ENCODE measurements at places on chromosomes 1 and 21.

DNA sequence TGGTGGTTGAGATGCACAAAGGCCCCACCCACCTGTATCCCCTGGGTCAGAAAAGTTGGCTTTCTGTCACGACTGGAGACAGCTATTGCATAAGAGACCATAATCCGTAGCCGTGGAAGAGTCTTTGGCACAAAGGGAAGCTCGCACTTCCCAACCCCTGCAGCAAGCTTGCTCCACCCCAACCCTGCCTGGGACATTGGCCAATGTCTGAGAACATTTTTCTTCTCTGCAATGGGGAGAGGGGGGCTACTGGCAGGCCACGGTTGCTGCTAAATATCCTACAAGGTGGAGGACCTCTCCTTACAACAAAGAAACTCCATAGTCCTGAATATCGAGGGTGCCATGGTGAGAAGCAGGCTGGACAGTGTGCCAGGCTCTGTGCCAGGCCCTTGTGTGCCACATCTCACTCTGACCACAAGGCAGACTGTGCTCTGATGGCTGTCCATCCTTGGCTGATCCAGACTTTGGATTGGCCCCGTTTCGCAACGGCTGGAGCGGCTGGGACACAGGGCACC lies 104.1 kb downstream of the CSMD2 start:
- DNase-seq = peak; percentile 59

DNA sequence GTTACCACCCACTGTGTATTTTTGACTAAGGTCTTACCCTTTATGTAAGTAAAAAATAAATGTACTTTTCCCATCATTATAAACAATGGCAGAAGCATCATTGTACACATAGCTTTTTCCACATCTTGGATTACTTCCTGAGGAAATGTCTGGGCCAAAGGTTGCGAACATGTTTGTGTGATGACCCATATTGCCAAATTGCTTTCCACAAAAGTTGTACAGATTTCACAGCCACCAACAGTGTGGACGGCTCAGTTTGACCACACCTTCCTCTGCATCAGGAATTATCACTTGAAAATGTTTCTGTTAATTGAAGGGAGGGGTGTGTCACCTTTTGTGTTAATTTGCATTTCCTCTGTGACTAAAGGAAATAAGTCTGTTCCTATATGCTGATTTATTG lies 25.7 kb downstream of the AKNAD1 start:
- DNase-seq = no peak

DNA sequence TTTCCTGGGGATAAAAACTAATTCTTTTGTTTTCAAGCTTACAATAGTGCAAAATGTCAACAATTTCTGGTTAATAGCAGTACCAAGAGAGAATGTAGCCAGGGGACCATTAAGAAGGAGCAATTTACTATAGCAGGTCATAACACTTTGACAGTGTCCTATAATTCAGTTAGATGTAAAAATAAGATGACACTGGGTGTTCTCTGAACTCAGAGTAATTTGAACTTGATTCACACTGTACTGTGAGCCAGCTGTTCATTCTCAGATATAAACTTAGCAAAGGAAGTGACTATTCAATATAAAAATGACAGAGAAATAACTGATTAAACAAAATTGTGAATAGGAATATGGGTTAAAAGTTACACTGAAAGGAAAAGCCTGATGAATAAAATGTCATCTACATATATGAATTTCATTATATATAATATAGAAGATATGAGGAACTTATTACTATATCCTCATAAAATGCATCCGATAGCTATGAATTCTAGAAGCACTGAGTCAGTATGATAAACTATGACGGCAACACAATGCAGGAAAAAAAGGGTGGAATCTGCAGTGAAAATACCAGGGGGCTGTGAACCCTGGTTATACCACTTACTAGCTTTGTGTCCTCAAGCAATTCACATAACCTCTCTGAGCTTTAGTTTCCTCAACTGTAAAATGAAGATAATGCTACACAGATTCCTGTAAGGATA lies 135.9 kb downstream of the ACBD6 start:
- DNase-seq = no peak

DNA sequence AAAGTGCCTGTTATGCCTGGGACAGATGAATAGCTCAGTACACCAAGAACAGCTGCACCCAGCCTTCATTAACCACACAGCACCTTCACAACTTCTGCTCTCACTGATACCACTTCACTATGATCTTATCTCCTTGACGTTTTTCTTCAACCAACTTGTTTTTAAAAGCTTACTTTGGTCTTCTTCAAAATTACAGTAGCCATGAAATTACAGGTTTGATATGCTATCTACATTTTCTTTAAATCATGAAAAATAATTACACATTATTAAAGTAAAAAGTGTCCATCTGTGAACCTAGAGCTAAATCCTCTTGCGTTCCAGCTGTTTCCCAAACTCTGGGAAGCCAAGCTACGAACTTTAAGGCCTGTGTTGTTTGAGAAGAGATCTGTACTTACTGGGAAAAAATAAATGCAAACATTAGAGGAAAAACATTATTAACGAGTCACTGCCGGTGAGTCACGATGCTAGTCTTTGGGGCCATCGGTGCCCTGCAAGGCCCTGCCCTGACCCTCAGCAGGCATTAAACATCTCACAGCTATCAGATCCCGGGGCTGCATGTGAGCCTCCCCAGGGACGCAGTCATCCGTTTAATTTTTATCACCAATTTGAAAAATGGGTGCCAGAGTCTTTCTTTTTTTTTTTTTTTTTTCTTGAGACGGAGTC lies 56.3 kb upstream of the GPR153 start:
- no peak for DNase-seq

DNA sequence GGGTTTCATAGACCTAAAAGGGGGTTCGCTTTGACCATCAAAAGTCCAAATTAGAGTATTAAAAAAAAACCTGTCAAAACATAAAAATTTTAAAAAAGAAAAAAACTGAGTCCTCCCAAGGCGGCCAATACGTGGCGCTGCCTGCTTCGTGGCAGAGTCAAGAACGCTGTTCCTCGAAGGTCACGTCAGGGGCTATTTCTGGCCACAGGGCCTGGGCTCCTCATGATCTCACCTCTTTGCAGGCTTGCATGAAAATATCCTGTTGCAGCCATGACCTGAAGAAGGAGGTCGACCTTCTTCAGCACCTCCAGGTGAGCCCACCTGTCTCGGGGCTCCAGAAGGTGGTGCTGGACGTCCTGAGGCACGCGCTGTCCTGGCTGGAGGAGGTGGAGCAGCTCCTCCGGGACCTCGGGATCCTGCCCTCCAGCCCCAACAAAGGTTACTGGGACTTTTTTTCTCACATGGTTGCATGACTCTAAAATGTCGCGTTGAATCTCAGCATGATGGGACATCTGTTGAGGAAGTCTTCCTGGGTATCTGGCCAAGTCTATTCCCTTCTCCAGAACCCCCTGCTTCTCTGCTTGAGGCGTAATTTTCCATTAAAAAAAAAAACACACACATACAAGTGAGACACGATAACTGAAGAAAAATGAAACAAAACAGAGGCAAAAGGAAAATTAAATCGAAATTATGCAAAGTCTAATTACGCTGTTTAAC lies 80.4 kb upstream of the EFHD2 start:
- no peak for DNase-seq

- no peak for DNase-seq
These were observed 20.5 kb downstream of the PDPN start for GRCh38 chr1:13604176-13604575.

DNA sequence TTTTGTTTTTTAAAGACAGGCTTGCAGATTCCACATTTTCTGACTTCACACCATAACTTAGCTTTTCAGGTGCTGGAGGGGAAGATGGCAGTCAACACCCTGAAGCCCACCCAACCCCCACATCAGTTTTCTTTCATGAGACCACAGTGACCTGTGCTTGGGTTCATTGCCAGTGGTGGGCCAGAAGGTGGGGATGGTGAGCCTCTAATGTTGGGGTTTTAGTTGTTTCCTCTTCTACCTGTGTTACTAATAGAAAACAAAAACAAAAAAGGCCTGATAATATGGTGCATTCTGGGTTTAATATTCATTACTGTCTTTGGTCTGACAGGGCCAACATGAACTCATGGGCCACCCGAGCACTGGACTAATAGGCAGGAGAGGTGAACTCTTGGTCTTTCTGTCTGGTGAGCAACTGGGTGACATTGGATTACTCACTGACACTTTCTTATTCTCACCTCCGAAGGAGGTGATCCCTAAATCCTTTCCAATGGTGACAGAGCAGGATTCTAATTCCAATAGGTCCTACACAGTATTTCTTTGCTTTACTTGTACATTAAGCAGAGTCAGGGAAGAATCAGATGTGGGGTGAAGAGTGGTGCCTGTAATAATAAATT lies 132.8 kb downstream of the CLIC6 start:
- DNase-seq = no peak

GRCh38 chr1:63911049-63911448 lies 137.2 kb downstream of the ROR1 start:
- DNase-seq = no peak

DNA sequence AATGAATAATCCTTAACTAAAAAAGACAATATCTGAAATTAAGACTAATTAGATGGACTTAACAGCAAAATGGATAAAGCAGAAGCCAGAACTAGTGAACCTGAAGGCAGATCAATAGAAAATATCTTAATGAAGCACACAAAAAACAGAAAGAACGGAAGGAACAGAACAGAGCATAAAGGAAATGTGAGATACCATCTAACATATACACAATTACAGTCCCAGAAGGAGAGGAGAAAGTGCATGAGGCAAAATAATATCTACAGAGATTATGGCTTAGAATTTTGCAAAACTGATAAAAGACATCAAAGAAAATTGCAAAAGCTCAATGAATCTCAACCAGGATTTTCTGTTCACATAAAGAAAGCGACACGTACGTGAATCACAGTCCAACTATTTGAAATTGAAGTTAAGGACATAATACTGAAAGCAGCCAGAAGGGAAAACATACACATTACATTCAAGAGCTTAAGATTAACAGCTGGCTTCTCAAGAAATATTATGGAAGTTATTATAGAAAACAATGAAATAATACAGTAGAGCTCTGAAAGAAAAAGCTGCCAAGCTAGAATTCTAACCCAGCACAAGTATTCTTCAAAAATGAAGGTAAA lies 182.0 kb downstream of the CDC42BPA start:
- no peak for DNase-seq

DNA sequence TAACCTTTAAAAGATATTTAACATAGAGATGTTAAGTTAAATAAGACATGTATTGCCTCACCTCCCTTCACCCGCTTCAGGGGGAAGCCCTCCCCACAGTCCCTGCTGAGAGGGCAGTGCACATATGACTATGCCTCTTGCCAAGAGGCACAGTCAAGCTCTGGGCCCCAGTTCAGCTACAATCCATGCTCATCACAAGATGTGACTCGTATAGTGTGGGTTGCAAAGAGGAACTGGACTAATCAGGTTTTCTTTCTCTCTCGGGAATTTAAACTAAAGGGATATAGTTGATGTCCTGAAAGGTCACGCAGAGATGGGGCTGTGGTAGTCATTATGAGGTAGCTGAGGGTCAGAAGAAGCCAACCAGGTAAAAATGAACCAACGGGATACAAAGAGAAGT lies 35.6 kb downstream of the LYST start:
- no peak for DNase-seq

DNA sequence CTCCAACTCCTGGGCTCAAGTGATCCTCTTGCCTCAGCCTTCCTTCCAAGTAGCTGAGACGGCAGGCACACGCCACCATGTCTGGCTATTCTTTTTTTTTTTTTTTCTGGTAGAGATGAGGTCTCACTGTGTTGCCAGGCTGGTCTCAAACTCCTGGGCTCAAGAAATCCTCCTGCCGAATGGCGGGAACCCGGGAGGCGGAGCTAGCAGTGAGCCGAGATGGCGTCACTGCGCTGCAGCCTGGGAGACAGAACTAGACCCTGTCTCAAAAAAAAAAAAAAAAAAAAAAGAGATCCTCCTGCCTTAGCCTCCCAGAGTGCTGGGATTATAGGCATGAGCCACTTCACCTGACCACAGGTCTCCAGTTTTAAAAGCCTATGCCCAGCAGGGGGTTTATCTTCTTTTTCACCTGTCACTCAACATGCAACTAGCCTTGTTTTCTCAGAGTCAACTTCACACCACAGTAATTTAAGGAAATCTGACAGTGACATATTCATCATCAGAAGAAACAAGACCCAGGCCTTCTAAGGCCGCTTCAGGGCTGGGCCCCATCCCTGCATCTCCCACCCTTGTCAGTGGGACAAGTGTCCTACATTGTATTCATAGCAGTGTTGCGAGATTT lies 38.3 kb upstream of the GALNT2 start:
- DNase-seq = no peak

DNA sequence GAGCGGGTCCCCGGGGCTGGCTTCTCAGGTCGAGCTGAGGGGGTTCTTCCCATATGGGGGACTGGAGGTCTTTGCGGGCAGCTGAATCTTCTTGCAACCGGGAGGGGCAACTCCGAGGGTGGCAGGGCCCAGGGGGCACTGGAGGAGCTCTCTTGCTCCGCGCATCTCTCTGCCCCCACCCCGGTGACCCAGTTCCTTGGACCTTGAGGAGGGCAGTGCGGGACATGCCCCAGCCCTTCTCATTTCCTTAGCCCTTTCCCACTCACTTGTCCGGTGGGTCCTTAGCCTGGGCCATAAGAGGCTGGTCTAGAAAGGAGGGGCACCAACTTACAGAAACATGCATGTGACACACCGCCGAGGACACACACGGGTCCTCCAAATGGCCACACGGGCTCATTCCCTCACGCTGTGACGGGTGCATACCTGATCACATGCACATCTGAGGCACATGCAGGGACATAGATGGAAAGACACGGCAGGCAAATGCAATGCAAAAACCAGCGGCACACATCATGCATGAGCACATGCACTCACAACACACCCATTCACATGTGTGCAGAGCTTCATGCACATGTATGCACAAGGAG lies 630 bp downstream of the HPCA start:
- no peak for DNase-seq

GRCh38 chr21:15207231-15207630 lies 142.4 kb upstream of the NRIP1 start:
- DNase-seq = no peak

DNA sequence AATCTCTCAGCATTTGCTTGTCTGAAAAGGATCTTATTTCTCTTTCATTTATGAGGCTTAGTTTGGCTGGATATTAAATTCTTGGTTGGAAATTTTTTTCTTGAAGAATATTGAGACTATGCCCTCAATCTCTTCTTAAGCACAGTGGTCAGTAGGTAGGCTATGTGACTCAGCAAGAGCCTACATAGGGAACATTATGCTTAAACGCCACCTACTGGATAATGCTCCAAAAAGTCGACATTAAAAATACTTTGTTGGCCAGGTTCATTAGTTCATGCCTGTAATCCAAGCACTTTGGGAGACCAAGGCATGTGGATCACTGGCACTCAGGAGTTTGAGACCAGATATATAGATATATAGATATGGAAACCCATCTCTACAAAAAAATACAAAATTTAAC lies 678.0 kb upstream of the USP24 start:
- no peak for DNase-seq

GRCh38 chr1:81878538-81878937 lies 77.8 kb downstream of the ADGRL2 start:
- DNase-seq = no peak

DNA sequence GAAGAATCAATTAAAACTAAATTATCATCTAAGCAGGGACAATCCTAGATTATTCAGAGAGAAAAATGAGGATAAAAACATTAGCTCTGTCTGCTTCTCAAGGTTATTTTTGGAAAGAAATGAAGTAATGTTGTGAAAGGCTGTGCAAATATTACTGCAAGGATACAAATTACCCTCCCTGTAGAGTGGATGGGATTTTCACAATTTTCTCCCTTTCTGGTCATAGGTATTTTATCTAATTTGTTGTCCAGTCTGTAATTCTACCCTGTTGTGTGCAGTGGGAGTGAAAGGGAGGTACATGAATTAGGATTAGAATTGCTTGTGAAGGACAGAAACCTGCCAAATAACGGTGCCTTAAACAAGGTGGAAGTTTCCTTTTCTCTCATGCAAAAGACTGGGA lies 54.7 kb downstream of the MAP3K7CL start:
- no peak for DNase-seq

GRCh38 chr1:20302108-20302471 lies 11.4 kb downstream of the VWA5B1 start:
- no peak for DNase-seq
